ENCODE measurements at places on chromosomes 3 and 15.

- DNase-seq = no peak
Measured at GRCh38 chr15:60251300-60252070, 146.3 kb downstream of the ANXA2 start.

DNA sequence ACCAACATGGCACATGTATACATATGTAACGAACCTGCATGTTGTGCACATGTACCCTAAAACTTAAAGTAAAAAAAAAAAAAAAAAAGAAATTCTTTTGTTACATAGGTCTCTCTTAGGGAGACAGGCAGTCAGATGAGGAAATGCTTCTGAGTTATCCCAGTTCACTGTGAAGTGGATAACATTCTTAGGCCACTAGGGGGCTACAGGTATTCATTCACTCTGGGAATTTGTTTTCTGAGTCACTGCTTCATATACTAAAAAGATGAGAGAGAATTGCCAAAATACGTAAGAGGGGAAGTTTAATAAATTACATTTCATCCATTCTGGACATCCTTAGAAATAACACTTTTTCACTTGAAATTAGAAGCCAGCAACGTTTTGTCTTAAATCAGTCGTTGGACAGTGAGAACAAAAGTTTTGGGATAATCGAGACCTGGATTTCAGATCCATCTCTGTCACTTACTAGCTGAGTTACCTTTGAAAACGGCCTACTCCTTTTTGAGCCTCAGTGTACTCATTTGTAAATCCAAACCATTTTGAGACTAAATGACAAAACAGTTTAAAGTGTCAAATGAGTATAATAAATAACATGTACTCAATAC is 738.4 kb upstream of the ALCAM start:
- no peak for DNase-seq

- DNase-seq = no peak
Measured at GRCh38 chr3:119161240-119161639, 12.2 kb upstream of the UPK1B start.

- no peak for DNase-seq
Measured at GRCh38 chr15:52151353-52151752, 38.8 kb upstream of the BCL2L10 start.

DNA sequence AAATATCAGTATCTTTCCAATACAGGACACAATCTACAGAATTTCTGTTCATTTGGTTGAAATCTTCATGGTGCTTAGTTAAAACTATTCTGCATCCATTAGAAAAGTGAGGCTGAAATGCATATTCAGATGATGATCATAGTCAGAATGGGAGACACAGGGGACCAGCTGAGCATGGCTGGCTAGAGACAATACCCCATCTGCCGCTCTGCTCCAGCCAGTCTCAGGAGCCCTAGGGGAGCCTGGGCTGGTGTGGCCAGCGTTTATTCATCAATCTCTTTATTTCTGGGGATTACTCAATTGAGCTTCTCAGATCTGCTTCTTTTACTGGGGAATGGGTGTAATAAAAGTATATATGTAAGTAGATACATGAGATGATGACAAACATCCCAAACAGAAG is 470.9 kb upstream of the CDIN1 start:
- no peak for DNase-seq

DNA sequence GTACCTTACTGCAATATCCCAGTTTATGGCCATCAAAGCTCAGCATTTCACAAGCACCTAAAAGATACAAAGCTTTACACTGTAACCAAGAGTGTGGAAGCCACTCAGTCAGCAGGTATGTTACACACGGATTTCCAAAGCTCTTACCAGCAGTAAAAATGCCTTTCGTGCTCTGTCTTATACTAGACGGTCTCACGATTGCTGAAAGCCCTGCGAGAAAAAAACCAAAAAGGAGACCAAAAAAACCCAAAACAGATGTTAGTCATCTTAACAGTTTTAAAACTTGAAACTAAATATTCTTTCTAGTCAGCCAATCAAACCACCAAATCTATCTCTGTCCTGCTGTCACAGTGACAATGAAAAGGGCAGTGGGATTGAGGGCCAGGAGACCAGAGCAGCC is 39.0 kb downstream of the TAMM41 start:
- DNase-seq = no peak

DNA sequence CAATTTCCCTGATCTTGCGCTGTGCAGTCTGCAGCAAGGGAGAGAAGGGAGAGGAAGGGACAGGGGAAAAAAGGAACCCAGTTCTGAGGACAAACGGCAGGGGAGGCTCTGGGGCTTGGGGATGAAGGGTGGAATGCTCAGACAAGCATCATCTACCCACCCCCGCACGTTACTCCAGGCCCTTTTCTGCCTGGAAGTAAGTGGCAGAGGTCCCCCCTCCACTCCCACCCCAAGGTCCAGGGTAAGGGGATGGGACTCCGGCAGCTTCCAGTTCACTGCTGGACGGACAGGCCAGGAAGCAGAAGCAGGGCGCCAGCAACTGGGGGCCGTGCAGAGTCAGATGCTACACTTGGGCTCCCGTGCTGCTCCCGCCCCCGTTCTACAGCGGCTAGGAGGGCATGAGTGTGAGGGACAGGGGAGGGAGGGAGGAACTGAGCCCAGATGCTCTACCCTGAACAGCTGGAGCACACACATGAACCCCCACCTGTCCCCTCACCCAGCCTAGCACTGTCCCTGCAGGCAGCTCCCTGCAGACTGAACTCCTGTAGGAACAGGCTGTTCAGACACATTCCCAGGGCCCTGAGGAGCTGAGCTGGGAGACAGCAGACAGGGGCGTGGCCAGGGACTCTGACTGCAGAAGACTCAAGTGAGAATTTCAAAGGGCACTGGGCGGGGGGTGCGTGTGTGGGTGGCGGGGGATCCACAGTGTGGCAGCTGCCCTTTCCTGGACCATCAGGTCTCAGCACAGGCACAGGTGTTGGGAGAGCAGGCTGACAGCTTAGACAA is 59.7 kb downstream of the SENP2 start:
- no peak for DNase-seq

DNA sequence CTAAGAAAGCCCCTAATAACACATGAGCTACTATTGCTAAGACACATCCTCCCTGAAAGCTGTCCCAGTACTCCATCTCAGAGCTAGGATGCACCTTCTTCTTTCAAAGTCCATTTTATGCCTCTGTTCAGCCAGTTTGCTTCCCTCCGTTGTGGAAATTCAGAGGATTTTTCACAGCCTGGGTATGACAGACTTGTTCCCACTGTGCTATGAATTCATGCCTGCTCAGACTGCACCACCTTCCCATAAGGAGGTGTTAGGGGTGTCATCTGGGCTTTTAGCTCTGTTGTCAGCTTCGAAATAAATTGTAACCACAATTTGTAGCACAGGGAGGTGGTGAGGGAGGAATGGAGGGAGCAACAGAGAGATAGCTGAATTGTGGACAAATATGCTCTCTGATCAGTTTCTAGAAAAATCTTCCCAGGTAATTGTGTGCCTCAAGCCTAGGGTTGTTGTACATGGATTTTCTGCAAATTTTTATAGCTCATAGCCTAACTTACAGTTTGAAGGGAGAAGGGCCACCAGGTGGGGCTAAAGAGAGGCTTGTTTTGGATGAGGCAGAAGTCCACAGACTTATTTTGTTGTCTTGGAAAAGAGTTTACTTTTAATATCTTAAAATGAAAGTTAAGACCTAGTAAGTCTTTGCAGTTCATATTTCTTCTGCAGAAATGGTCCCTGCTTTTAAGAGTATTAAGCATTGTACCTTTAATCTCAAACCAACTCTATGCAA is 462.0 kb downstream of the PDCD6IP start:
- DNase-seq = no peak

- DNase-seq = no peak
Measured at GRCh38 chr3:126112531-126113237, 28.8 kb upstream of the SLC41A3 start.

GRCh38 chr15:39132954-39133600 is 447.8 kb upstream of the THBS1 start:
- no peak for DNase-seq

- DNase-seq = peak; percentile 1
Measured at GRCh38 chr3:113485161-113485609, 29.8 kb downstream of the SPICE1 start.

DNA sequence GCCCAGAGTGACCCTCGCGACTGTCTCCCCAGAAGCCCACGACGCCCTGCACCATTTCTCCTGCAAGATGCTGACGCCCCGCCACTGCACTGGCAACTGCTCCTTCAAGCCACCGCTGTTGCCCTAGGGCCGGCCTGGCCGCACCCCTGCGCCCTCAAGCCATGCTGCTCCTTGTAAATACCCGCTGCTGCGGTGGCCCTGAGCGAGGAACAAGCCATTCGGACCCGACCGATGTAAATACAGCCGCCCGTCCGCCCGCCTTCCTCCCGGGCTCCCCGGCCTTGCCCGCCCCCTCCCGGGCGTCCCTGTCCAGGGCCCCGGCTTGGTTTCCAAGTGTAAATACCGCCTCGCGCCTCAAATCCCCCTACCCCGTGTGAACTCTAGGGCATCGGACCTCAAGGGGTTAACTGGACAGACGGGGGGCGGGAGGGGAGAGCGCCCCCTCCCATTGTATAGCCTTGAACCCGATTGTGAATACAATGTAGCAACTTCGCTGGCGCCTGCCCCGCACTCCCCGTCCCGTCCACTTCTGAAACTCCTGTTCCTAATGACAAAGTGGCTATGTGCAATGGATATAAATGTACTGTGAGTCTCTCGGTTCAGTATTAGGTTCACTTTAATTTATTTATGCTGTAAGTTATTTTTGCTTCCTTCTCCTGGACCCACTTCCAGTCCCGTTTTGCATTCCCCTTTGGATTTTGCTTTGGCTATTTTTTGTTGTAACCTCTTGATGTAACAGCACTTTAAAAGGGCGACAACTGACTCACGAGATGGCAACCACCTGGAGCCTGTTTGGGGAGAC is 5.9 kb downstream of the RNU6-1 start:
- no peak for DNase-seq

DNA sequence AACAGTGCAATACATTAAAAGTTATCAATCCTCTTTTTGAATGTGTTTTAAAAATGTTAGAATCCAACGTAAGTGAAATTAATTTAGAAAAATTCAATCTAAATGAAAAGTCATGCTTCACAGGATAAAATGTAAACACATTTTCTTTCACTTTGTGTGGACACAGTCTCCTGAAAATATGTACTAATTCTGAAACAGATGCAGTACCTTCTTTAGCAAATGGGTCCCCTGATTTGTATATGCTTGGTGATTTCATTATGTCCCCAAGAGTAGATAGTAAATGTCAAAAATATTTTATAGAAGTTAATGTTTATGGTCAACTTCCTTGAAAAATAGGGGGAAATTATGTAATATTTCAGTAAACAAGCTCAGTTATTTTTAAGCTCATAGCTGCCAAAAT is 28.9 kb downstream of the FOXP1 start:
- no peak for DNase-seq

- no peak for DNase-seq
Measured at GRCh38 chr3:152376351-152377183, 107.8 kb downstream of the MBNL1 start.

DNA sequence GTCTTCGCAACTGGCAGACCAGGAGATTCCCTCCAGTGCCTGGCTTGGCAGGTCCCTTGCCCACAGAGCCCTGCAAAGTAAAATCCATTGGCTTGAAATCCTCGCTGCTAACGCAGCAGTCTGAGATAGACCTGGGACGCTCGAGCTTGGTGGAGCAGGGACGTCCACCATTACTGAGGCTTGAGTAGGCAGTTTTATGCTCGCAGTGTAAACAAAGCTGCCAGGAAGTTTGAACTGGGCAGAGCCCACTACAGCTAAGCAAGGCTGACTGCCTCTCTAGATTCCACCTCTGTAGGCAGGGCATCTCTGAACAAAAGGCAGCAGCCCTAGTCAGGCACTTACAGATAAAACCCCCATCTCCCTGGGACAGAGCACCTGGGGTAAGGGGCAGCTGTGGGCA is 205.0 kb upstream of the MME start:
- no peak for DNase-seq

GRCh38 chr3:58640700-58641372 is 25.7 kb downstream of the FAM3D start:
- peak; percentile 1 for DNase-seq

GRCh38 chr3:55322638-55323037 is 164.5 kb downstream of the WNT5A start:
- no peak for DNase-seq

GRCh38 chr15:38674448-38674847 is 109.8 kb upstream of the RASGRP1 start:
- DNase-seq = no peak

GRCh38 chr15:68651916-68652525 is 73.2 kb downstream of the CORO2B start:
- DNase-seq = no peak

DNA sequence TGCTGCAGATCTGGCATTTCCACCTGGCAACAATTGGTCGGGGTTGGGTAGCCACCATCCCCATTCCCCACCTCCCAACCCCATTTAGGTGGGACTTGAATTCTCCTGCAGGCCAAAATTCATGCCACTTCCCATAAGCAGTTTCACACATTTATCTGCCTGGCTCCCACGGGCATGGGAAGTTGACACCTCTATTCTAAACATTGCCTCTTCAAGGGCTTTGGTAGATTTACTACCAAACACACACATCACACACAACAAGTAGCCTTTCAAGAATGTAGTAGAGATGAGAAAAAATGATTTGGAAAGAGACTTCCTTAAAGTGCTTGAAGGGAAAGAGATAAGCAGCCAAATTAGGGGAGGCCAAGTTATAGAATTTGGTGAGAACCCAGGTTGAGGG is 30.9 kb downstream of the ZBTB38 start:
- no peak for DNase-seq

DNA sequence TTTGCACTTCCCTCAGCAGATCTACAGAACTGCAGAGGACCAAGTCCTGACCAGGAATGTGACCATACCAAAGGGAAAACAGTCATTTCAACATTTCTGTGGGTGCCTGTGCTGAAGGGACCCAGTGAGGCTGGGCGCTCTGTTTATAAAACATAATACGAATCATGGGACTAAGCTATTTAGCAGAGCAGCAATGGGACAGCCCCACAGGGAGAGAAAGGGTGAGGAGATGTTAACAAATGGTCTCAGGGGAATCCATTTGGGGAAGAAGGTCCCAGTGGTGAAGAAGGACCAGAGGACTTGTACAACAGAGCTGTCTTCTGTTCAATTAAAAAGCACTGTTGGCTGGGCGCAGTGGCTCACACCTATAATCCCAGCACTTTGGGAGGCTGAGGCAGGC is 1025.4 kb downstream of the FHIT start:
- DNase-seq = no peak

GRCh38 chr3:142888099-142888480 is 793 bp downstream of the PCOLCE2 start:
- no peak for DNase-seq

DNA sequence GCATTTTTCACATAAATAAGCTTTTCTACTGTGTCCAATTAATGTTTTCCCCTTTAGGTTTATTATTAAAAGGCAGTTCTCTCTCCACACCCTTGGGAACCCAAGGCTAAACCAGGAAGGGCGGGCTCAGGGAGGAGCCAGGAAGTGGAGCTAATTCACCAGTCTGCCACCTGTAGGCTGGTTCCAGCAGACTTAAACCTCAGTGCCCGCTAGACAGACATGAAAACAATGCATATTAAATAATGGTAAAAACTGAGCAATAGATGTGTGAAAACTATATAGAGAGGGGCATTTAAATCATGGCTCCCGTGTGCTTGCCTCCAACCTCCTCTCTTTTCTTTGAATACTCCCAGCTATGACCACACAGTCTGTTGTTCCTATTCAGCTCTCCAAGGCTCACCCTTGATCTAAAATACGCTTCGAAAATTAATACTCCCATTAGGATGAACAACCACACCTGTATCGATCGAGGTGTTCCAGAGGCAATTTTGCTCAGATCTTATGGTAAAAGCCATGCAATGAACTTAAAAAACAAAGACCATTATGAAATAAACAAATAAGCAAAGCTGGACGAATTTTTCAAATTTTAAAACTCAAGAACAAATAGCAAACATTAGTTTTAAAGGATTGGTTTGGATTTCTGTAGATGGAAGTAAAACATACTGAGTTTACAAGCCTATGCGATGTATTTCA is 253.3 kb downstream of the TJP1 start:
- DNase-seq = no peak

GRCh38 chr15:25470230-25470629 is 31.4 kb upstream of the UBE3A start:
- DNase-seq = no peak

Data from stimulated activated CD8-positive, alpha-beta memory T cell treated with anti-CD3 and anti-CD28 coated beads, Interleukin-7, amount 100 ng/mL, for 4 hours (primary cell).